ENCODE measurements at places on chromosomes 3 and 15.
A peak's percentile ranks its signal among the peaks of the same experiment; 100 is the strongest.

DNA sequence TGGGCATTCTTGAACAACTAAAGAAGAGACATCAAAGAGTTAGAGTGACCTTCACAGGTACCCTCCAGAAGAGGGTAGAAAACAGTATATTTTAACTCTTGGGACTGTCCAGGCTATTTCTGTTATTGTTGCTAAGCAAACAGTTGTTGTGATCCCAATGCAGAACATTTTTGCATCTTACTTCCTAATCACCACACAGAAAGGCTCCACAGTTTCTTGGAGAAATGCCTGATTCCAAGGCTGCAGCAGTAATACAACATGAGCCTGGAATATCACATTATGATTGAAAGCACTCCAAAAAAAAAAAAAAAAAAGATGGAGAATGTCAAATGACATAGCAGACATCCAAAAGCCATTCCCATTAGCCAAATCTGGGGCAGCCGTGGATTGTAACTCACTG is 195.6 kb downstream of the CTNNB1 start:
- DNase-seq: no peak

DNA sequence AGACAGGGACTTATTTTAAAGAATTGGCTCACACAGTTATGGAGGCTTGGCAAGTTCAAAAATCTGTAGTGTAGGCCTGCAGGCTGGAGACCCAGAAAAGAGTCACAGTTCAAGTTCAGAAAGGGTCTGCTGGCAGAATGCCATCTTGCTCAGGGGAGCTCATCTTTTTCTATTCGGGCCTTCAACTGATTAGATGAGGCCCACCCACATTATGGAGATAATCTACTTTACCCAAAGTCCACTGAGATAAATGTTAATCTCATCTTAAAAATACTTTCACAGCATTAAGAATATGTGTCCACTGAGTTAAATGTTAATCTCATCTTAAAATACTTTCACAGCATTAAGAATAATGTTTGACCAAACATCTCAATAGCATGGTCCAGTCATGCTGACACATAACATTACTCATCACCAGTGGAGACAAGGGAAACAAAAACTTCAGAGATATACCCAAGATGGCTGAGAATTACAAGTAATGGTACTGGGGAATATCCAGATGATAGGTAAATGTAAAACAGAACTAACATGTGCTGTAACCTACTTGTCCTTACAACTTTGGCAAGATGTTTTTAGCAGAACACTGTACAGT is 74.3 kb upstream of the STAC start:
- no peak for DNase-seq

DNA sequence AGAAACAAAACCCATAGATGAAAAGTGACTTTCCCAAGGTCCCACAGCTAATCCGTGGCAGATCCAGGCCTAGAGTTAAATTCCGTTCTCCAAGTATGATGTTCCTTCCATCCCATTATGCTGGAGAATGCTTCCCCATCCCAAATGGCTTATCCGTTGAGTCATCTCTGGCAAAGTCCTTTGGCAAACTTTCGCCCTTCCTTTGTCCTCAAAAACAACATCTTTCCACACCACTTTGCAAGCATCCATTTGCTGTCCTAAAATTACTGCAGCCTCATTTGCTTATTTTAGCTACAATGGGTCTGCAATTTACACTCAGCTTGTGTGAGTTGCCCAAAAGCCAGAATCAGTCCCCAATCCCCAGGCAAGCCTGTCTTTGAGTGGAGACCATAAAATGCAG is 304.0 kb upstream of the TLE3 start:
- DNase-seq: no peak

- DNase-seq: no peak
These were observed 79.9 kb downstream of the GTPBP8 start for GRCh38 chr3:113070681-113071113.

GRCh38 chr15:67198157-67198754 is 56.2 kb downstream of the AAGAB start:
- no peak for DNase-seq

DNA sequence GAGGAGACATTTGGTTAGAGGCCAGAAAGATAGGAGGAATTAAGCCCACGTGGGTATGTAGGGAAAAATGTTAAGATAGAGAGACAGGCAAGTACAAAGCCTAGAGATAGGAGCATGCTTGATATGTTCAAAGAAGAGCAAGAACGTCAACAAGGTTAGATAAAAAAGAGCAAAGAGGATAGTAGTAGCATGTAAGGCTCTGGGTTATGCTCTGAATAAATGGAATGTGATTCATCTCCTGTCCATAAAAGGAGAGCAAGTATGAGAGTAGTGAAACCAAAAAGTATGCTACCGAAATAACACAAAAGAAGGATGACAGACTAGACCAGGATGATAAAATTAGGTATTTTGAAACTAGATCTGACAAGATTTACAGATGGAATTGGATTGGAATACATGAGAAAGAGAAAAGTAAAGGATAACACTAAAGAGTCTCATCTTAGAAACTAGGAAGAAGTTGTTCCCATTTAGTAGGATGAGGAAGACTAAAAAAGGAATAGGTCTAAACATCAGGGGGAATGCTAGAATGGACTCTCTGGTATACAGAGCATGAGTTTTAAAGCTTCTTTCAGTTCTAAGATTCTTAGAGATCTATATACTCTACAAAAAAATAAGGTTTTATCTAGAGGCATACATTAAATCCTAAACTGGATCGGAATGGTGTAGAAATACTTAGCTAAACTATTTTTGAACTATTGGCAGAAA is 59.1 kb downstream of the TRPM7 start:
- DNase-seq: no peak

DNA sequence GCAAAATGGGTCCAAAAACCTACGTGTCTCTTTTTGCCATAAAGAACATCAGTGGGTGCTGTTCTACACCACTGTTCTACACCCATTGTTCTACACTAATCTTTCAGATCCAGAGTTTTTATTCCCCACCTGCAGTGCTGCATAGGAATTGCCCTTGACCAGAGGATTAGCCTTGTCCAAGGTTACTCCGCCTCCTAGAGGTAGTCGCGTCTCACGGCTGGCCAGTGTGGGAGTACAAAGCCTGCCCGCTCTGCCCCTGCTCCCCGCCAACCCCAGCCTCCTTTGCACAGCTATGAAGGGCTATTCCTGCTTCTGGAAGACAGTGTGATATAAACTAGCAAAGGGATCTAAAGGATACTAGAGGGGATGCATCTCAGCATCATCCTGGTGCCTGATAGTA is 222.1 kb upstream of the LMCD1 start:
- no peak for DNase-seq

- peak; percentile 74 for DNase-seq
These were observed 3.6 kb downstream of the GALNT15 start for GRCh38 chr3:16177962-16178627.

DNA sequence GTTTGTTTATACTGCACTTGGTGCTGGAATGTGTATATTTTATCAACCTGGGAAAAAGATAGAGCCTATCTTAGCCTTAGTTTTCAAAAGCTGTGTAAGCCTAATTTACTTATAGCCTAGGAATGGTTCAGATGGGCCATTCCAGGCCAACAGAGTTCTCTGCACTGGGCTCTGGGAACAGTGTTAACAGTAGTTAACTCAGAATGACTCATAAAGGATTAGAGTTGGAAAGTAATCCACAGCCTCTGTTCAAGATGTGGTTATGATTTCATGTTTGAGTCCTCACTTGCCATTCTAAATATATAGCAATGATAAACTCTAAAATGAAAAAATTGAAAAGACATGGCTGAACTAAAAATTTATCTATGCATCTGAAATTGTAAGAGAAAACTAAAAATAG is 22.6 kb upstream of the PEX5L start:
- DNase-seq: no peak

DNA sequence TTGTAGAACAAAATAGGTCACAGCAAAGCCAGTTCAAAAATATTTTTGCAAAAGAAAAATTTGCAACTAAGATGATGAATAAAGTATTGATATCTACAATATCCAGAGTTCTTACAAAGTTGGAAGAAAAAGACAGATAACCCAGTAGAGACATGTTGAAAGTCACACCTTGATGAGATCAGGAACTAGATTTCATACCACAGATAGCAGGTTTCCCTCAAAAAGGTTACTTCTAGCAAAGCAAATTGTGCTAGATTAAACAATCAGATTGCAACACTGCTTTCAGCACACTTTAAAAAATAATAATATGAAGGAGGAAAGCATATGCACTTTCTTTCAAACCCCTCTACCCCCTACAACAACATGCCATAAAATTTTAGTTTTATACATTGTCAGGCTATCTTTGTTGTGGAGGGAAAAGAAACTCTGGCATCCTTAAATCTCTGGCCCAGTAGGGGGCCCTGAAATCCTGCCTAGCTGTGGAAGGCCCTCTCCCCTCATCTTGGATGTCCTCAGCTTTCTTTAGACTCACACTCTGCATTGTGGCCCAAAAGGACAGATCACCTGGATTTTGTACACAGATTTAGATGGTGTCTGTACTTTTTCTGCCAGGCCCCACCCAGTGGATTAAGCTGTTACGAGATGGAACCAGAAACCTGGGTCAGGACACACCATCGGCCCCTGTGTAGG is 50.9 kb downstream of the CCR3 start:
- DNase-seq: no peak
